ENCODE measurements at places on chromosomes 12 and 14.

GRCh38 chr12:79115743-79116142 is 251.2 kb downstream of the SYT1 start:
- no peak for DNase-seq

- DNase-seq: no peak
These were observed 43.1 kb upstream of the MMP17 start for GRCh38 chr12:131784909-131785762.

DNA sequence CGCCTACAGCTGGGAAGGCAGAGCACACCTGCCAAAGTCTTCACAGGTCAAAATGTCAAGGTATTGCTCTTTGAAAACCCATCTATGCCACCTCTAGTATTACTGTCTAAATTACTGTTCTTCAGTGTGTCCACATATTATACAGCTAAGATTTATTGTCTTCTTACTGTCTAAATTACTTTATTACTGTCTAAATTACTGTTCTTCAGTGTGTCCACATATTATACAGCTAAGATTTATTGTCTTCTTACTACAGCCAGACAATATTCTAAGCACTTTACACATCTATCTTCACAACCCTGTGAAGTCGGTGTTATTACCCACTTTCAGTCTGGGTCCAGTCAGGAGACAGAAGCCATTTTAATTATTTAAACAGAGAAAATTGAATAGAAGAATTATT is 173.9 kb downstream of the MYRFL start:
- no peak for DNase-seq

GRCh38 chr12:61894168-61894567 is 366.0 kb upstream of the USP15 start:
- no peak for DNase-seq

GRCh38 chr12:121523741-121524140 is 57.1 kb downstream of the KDM2B start:
- DNase-seq: no peak

- DNase-seq: no peak
These were observed 280.0 kb downstream of the DPF3 start for GRCh38 chr14:72613975-72614319.

DNA sequence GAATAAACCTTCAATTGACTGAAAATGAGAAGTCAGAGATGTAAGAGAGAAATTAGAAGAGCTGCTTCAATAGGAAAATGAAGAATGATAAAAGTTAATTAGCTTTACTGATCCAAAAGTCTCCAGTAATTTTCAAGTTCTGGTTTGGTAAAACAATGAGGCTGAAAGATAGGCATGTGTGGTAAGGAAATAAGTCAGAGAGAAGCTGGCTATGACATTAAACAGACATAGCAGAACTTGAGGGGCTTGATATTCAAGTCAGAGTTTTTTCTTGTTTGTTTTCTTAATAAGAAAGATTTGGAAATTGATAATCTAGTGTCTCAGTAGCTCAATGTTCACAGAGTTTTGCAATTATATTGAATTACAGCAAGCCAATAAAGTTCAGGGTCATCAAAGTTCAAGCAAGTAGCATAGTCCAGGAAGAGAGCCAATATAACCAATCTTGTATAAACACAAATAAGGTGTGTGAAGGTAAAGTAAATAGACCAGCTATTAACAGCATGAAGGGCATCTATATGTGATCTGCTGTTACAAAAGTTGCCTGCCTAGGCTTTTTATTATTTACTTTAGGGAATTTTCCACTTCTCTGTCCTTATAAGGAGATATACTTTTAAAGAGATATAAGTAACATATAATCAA is 1111.5 kb downstream of the TRHDE start:
- no peak for DNase-seq

- DNase-seq: no peak
These were observed 4.0 kb downstream of the C14orf119 start for GRCh38 chr14:23099212-23099861.

GRCh38 chr14:97554597-97554996 is 757.4 kb downstream of the VRK1 start:
- DNase-seq: no peak

GRCh38 chr14:50791201-50791600 is 39.8 kb downstream of the NIN start:
- DNase-seq: no peak

DNA sequence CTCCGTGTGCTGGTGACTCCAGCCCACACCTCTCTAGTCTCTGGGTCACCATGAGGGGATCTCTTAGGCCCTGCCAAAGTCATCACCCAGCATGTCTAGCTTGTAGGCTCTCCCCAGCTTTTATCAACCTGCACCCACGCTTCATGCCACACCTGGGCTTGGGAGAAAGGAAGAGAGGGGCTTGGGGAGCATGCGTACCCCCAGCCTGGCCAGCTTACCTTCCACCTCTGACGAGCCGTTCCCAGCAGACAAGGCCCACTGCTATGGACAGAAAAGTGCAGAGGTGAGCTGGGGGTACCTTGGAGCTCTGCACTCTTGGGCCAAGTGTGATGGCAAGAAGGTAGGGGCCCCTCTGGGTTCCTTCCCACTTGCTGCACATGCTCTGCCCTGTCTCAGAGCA is 1.7 kb downstream of the PGF start:
- DNase-seq: no peak

DNA sequence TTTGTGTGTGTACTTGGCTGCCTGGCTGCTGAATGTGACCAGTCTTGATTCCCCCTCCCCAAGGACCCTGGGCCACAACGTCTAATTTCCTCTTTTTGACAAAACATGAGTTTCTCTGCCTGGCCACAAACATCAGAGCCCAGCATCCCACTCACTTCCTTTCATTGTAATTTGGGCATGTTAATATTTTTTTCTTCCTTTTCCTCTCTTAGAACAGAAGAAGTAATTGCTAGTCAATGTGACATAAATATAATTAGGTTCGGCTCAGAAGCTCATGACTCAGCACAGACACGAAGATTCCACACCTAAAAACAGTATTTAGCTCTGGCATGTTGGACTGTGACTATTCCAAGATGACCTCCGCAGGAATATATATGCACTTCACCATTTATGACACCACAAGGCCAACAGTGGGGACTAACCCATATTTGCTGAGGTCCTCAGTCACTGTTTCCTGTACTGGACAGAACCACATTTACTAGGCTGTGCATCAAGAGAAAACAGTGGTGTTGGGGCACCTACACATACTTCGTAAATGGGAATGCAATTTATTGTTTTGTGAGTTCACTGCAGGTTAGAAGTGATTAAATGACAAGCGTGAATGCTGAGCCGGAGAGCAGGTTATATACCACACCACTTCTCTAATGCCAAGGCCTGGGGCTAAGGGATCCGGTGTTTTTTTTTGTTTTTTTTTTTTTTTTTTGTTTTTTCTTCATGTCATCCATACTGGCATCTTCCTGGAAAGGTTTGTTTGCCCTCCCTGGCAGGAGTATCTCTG is 4.2 kb downstream of the GSG1 start:
- DNase-seq: no peak

DNA sequence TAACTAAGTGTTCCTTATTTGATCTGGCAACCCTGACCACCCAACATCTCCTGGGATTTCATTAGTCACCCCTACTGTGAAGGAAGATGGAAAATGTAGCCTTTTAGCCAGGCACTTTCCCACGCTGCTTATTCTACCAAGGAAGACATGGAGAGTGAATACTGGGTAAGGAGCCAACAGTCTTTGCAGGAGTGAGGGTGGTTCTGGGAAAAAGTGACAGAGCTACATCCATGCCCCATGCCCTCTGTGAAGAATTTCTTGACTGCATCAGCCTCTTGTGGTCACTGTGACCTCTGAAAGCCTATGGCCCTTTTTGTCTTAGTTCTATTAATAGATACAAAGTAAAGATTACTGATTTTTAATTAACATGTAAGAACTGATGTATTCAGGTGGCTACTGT is 196.0 kb upstream of the EEA1 start:
- no peak for DNase-seq

- DNase-seq: no peak
These were observed 154.8 kb upstream of the LRIG3 start for GRCh38 chr12:59075141-59075540.

- DNase-seq: no peak
These were observed 406.3 kb downstream of the ATP23 start for GRCh38 chr12:58347691-58348090.

DNA sequence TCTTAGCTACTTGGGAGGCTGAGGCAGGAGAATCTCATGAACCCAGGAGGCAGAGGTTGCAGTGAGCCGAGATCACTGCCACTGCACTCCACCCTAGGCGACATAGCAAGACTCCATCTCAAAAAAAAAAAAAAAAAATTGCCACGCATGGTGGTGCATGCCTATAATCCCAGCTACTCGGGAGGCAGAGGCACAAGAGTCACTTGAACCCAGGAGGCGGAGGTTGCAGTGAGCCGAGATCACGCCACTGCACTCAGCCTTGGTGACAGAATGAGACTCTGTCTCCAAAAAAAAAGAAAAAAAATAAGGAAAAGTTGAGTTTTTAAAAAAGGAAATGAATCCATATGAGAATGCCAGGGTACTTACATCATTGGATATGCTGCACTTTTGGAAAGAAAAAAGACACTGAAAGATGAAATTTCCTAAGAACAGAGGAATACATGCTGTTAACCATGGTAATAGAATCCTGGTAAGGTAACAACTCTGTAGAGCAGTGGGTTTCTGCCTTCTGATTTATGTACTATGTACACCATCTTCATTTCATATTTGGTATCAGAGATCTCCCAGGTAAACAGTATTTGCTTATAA is 222.7 kb downstream of the ERC1 start:
- DNase-seq: no peak

- DNase-seq: no peak
These were observed 49.1 kb downstream of the CEP290 start for GRCh38 chr12:88092771-88093170.

DNA sequence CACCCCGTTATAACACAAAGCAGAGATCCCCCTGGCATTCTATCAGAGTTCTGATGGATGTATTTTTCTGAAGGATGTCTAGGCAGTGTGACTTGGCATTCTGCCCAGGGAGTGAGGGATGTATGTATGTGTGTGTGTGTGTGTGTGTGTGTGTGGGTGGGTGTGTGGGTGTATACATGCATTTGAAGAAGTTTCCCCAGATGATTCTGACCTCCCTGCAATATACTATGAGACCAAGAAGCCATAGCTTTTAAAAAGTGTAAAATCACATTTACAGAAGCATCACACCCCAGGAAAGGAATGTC is 59.7 kb upstream of the NAP1L1 start:
- peak; percentile 29 for DNase-seq

DNA sequence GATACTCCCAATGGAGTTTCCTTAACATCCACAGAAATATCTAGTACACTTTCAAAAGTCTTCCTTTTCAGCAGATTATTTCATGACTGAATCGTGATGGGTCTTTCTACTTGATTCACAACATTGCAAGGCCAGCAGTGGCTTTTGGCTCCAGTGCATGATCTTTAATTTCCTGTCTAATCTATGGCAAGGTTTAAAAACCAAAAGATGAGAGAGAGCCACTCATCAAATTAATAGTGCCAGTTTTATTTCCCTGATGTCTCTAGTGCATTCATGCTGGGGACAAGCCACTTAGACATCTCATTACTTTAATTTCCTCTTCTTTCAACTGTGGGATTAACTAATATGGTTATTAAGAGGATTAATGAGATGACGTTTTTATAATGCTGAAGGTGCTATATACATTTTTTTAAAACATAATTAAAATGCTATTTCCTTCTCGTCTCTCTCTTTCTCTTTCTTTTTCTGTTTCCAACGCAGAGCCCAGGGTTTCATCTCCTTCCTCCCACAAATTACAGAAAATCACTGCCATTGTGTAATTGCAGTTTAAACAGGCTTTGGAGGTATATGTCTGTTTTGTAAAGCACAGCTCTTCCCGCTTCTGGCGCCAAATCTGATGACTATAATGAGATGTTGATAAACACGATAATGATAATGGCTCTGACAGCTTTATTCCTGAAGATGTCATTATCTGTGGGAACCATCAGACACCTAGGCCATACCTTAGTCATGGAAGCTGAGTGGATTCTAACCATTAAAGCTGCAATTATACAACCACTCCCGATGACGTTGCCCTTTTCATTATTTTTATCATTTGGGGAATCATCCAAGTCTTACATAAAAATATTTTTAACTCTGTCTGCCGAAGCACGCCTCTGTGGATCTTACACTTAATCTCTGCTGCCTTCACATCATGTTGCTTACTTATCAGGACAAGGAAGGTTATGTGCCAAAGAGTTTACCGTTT is 103.1 kb upstream of the PPM1H start:
- DNase-seq: no peak

DNA sequence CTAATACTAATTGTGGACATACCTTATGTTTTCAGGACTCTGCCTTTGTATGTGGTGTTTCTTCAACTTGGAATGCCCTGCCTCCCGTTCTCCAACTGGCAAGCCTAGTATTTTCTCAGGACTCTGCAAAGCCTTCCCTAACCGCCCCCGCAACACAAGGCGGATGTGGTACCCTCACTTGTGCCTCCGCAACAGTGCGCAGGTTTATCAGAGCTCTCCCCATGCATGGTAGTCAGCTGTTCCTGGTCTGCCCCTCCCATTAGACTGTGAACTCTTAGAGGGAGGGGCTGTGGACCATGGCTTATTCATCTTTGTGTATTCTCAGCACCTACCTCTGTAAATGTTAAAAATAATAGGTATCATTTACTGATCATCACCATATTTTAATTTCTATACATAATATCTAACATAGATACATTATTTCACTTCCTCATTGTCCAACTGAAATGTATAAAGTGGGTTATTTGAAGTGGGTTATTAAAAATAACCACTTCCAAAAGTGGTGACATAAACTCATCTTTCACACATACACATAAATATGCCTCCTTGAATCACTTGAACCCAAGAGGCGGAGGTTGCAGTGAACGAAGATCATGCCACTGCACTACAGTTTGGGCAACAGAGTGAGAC is 9.0 kb downstream of the LPAR5 start:
- DNase-seq: no peak

DNA sequence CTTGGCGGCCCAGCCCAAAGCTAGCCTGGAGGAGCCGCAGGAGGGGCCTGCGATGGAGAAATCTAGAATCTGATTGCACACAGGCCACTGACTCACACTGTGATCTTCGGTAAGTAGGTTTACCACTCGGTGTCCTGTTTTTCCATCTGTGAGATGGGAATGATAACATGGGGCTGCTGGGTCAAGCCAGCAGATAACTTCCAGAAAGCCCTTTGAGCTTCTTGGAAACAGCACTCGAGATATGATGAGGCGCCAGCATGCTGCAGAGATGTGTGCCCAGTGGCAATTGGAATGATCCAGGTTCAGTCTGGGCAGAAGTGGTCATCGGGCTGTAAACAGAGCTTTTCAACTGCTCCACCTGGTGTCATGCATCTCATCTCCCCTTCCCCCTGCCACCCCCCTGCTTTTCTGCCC is 771.3 kb upstream of the TBX3 start:
- DNase-seq: no peak

DNA sequence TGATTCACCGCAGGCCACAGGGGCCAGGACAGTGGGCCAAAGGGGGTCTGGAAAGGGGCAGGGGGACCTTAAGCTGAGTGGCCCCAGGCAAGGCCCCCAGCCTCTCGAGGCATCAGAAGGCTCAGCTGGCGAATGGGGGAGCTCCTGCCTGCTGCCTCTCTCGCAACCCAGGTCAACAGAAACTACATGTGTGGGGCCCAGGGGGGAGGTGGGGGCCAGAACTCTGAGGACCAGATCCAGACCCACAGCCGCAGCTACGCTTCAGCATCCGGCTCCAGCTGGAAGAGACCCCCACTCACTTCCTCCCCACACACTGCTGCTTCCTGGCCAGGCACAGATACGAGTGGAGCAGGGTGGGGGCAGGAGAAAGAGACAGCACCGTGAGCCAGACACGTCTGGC is 46.5 kb downstream of the NCOR2 start:
- DNase-seq: no peak

- no peak for DNase-seq
These were observed 3.0 kb upstream of the FNTB start for GRCh38 chr14:64983439-64984310.

- no peak for DNase-seq
These were observed 447 bp downstream of the CD63 start for GRCh38 chr12:55728186-55728938.

GRCh38 chr14:85528080-85528896 is 1.7 kb upstream of the FLRT2 start:
- no peak for DNase-seq

Measured in omental fat pad (tissue), 4 donors.